ENCODE measurements at places on chromosomes 6 and 20. TPM values are rescaled to one million over a fixed set of nuclear protein-coding genes. Genes with fewer than 3 reads are reported as not detected.

The PSMB8 gene
- 127 TPM for total RNA-seq

The MMP24OS gene
- 66.9 TPM for total RNA-seq

The SLC13A3 gene
- 0.49 TPM for total RNA-seq

The MDFI gene
- not detected for total RNA-seq

The TPX2 gene
- total RNA-seq = 0.30 TPM

The GJA10 gene
- not detected for total RNA-seq

The KIAA1755 gene
- not detected for total RNA-seq

The SLC26A8 gene
- total RNA-seq = not detected

The EMILIN3 gene
- not detected for total RNA-seq

The REM1 gene
- not detected for total RNA-seq

The MUC21 gene
- not detected for total RNA-seq

The RSPO4 gene
- 0.37 TPM for total RNA-seq

The WFDC12 gene
- not detected for total RNA-seq

The PSORS1C1 gene
- total RNA-seq = not detected

The AIF1 gene
- total RNA-seq = 1.5 TPM

The MDC1 gene
- total RNA-seq = 87.4 TPM

The LZTS3 gene
- 6.4 TPM for total RNA-seq

The CCNC gene
- total RNA-seq = 45.1 TPM

The BMP7 gene
- total RNA-seq = not detected

The RHAG gene
- total RNA-seq = not detected

The OR2H2 gene
- not detected for total RNA-seq

The SLC35A1 gene
- 15.6 TPM for total RNA-seq

The ZBTB22 gene
- 39.7 TPM for total RNA-seq

The GRM1 gene
- total RNA-seq = not detected

The SPEF1 gene
- total RNA-seq = not detected

The ZNF391 gene
- 4.4 TPM for total RNA-seq

The EPHA7 gene
- total RNA-seq = not detected

The BTNL2 gene
- total RNA-seq = not detected

The OPRM1 gene
- total RNA-seq = not detected

The RRBP1 gene
- 27.5 TPM for total RNA-seq

The SOBP gene
- 1.3 TPM for total RNA-seq

The EPB41L2 gene
- total RNA-seq = 61.0 TPM

The OLIG3 gene
- not detected for total RNA-seq

The NRM gene
- 22.8 TPM for total RNA-seq

The LAMP5 gene
- 0.15 TPM for total RNA-seq

The CHRNA4 gene
- not detected for total RNA-seq

The ADGRB3 gene
- total RNA-seq = not detected

The CCN5 gene
- not detected for total RNA-seq

The NKX2-4 gene
- total RNA-seq = not detected

The PRND gene
- not detected for total RNA-seq

The PRICKLE4 gene
- not detected for total RNA-seq

The RIPOR3 gene
- total RNA-seq = 0.27 TPM

The TNF gene
- total RNA-seq = 22.6 TPM

The ACTR5 gene
- total RNA-seq = 15.4 TPM

The CAPN11 gene
- total RNA-seq = not detected

The SYCP2 gene
- 4.7 TPM for total RNA-seq
